ENCODE measurements at places on chromosomes 6 and 20. TPM values are rescaled to one million over a fixed set of nuclear protein-coding genes. Genes with fewer than 3 reads are reported as not detected.

- no peak for DNase-seq
Measured at GRCh38 chr20:14193443-14193842, 144.0 kb downstream of the FLRT3 start.

- no peak for DNase-seq
Measured at GRCh38 chr6:168920289-168920688, 333.4 kb downstream of the THBS2 start.

DNA sequence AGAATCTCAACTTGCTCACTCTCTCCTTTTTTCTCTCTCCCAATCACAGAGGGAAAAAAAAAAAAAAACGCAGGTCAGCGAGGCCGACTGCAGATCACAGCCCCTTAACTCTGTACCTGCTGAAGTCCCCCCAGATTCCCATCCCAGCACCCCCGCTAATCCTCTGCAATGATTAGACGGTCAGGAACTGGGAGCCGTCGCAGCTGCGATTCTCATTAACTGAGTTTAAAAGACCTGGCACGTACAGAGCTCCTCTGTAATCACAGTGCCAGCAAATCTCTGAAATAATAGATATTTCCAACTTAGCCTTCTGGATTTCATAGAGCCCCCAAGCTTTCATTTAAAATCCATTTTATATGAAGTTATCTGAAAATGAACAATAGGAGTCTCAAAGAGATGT, 84.4 kb downstream of the ANKRD60 start:
- no peak for DNase-seq

- DNase-seq: no peak
Measured at GRCh38 chr6:63640062-63640461, 4.5 kb downstream of the PHF3 start.

DNA sequence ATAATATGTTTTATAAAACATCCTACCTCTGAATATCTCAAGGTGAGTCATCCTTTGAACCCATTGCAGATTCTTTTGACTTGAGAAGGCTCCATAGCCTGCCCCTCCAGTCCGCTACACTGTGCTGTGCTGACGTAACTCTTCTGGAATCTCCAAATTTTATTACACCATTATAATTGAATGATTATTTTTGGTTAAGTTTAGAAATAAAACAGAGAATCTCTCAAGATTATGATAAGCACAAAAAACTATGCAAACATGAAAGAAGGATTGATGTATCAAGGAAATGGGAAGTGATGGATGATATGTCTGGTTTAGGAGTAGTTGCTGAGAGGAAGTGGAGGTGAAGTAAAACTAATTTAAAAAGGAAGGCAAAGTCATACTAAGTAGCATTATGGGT, 1021.3 kb downstream of the HACE1 start:
- no peak for DNase-seq

- DNase-seq: no peak
Measured at GRCh38 chr20:40744818-40745175, 55.8 kb upstream of the MAFB start.

DNA sequence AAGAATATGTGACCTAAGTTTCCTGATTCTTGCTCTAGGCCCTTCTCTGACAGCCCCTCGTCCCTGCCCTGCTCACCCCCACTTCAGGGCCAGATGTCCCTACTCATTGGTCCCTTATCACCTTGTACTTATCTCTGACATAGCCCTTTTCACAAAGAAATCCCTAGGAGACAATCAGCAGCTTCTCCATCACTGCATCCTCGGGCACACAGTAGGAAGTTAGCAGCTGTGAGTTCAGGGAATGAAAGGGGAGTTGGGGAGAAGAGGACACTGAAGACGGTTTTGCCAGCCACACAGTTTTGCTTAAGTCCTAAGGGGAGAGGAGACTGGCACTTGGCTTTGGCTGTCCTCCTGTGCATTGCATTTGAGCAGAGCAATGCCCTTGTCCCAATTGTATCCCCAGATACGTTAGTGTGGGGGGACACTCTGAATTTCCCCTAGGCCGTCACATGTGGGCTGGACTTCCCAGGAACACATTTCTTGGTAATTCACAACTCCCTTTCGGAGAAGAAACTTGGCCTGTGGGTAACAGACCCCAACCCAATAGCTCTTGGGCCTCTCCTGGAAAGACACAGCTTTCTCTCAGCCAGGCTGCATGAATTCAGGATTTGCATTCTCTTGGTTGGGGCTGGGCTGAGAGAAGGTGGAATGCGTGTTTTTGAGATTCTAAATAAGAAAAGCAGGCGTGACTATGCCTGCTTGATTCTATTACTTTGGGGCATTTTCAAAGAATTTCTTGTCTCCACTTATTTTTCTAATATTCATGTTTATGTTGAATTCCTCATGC, 177.6 kb downstream of the UST start:
- DNase-seq: no peak

- no peak for DNase-seq
Measured at GRCh38 chr6:118198746-118199145, 291.7 kb downstream of the SLC35F1 start.

GRCh38 chr6:1536526-1537429, 72.9 kb upstream of the FOXC1 start:
- DNase-seq: no peak

DNA sequence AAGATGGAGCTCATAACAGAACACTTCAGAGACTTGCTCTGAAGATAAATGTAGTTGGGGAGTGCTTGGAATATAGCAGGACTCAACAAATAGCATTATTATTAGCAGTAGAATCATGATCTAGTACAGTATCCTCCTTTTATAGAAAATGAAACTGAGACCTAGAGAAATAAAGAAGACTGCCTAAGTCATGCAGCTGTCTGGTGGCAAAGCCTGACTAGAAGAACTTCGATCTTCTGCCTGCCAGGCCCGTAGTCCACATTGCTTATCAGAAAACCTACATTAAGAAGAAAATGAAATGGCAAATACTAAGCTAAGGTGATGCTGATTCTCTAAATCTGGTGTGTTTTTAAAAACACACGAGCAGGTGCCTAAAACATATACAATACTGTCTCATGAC, 46.4 kb upstream of the DST start:
- DNase-seq: no peak

- DNase-seq: no peak
Measured at GRCh38 chr6:14671261-14671681, 553.7 kb downstream of the CD83 start.

DNA sequence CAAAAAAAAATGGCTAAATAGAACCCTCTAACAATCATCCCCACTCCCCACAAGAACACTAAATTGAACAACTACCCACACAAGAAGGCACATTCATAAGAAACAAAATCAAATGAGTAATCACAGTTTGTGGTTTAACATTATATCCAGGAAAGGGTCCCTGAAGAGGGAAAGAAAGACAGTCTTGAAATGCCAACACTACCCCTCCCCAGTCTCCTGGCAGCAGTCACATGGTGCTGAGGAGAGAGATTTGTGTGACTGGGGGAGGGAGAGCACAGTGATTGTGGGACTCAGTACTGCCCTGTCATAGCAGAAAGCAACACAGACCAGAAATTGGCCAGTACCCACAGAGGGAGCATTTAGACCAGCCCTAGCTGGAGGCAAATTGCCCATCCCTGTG, 443.7 kb upstream of the BTBD3 start:
- no peak for DNase-seq

- DNase-seq: no peak
Measured at GRCh38 chr6:125753218-125753936, 3.9 kb downstream of the HEY2 start.

DNA sequence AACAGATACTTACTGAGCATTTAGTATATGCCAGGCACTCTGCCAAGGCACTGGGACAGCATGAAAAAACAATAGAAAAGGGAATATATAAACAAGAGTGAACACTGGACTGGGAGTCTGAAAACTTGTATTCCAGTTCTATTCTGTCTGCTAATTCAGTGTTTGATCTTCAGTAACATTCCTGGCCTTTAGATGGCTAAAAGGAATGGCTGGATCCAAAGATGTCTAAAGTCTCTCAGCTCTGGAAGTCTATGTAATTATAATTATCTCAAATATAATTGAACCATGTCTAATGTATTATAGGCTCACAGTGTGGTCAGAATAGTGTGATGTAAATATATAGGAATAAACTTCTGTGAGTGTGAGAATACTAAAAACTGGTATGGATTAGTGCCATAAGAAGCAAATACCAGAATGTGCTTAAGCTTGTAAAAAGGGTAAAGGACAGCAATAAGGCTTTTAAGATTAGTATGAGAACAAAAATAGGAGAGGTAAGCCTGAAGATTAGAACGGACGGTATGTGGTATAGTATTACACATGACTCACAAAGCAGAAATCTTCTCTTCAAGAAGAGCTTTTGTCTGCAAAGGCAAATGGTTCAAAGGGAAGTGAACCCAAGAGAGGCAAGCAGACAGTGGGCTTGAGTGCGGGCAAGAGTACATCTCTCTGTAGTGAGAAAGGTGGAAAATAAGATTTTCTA, 68.5 kb downstream of the TMEM200A start:
- no peak for DNase-seq

DNA sequence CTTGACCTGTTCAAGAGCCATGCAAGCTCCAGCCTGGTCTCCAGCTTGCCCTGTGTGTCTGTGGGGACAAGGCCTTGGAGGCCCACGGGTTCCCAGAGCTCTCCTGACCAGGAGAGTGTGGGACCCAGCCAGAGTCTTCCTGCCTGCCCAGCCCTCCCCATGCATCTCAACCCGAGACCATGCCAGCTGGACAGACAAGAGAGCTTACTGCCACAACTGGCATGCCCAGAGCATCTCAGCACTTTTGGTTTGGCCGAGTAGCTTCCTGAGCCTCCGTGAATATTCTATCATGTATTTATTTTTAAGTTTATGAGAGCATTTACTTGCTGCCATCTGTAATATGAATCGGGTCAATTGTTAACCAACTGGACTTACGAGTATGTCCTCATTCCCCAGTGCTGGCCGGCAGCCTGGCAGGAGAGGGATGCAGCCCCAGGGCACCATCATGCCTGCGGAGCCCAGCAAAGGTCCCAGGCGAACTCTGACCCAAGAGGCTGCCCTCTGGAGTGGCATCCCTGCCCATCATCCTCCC, 14.9 kb downstream of the IP6K3 start:
- DNase-seq: no peak

GRCh38 chr6:15843764-15844163, 180.9 kb upstream of the DTNBP1 start:
- DNase-seq: no peak

GRCh38 chr6:43772681-43773049, 2.7 kb downstream of the VEGFA start:
- DNase-seq: no peak

DNA sequence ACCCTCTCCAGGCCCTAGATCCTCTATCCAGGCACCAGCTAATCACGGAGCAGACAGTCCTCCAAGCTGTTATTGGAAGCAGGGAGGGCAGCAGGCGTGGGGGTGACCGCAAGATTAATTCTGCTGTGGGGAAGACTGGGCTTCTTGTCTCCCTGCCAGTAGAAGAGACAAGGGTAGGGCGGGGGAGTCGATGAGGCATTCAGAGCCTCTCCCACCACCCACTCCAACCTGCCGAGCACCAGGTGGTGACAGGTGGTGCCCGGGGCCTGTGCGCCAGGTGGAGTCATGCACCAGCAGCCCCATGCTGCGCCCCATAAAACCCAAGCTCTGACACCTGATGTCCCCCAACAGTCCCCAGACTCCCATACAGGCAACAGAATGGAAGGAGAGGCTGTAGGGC, 89.6 kb downstream of the CDH22 start:
- DNase-seq: no peak

Gene SGK2
- not detected for polyA plus RNA-seq

Gene MYLK2
- 0.24 TPM for polyA plus RNA-seq

Gene MTFR2
- polyA plus RNA-seq: 25.1 TPM

Gene NMBR
- polyA plus RNA-seq: not detected

Gene LSM14B
- polyA plus RNA-seq: 1.4 TPM

Gene SLC35B3
- polyA plus RNA-seq: 28.0 TPM

Gene LY6G5C
- 4.1 TPM for polyA plus RNA-seq

Gene PDE7B
- polyA plus RNA-seq: not detected

Gene TAF4
- polyA plus RNA-seq: 1.1 TPM

Gene MROH8
- polyA plus RNA-seq: 2.6 TPM

Gene DEFB126
- polyA plus RNA-seq: not detected
